ENCODE measurements at places on chromosomes 6 and 20.

GRCh38 chr6:157520596-157521361 lies 139.8 kb downstream of the ZDHHC14 start:
- no peak for DNase-seq

DNA sequence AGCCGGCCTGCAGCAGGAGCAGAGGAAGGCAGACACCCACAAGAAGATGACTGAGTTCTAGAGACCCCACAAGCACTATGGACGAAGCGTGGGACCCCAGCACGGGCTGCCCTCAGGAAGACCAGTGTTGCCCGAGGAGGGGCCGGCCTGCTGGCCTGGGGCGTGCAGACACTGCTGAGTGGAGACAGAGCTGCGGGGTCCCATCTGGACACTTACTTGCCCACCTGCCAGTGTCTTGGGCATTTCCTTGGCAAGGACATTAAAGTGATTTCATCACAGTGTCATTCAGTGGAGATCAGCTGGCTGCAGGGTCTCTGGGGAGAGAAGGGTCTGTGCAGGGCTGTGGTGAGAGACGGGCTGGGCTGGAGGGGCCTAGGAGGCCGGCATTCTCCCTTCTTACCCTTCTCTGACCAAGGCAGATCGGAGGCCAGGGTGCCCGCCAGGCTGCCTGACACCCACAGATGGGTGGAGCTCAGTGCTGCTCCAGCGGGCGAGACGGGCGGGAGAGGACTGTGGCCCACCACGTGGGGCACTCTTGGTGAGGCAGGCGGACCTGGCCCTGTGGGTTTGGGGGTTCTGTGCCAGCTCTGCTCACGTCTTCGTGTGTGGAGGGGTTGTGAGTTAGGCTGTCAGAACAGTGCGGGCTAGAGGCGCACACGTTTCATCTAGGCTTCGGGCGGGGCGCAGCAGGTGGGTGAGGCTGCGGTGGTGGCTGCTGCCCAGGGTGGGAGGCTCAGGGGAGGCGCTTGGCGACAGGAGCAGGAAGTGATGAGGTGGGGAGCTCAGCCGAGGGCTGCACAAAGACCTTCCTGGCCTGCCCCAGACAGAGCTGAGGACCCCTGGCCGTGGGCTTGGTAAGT lies at the start of gene LIME1:
Gene LIME1 (plus strand): TSS at position 806 of the 860 bp plus-strand sequence. CDS start 886 bp downstream, outside the sequence.
- DNase-seq: no peak

DNA sequence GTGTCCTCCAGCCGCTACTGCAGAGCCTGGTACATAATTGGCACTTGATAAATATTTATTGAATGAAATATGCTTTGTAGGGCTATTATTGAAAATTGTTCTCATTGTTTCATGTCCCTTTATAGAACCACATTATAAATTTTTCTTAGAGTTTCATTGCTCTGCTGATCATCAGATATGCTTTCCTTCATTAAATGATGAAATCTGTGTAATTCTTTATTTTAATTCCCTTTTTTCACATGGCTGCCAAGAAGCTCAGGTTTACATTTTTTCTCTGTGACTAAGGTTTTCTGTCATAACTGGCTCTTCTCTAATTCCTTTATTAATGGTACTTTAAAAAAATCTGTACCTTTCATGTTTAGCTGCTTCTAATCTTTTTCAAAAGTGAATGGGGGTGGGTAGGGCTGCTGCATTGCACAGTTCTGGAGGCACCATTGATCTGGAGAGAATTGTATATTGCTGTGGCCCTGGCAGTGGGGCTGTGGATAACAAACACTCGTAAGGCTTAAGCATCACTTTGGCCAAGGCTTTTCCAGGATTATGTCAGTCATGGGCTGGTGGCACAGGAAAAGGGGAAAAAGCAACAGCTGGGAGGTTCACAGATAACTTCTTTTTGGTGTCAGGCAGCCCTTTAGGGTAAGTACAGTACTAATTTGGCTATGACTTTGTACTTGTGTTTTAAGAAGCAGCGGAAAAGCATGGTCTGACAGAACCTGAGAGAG lies 43.8 kb downstream of the ARFGEF2 start:
- DNase-seq: no peak

GRCh38 chr6:145713773-145714172 lies 21.5 kb downstream of the EPM2A start:
- no peak for DNase-seq

DNA sequence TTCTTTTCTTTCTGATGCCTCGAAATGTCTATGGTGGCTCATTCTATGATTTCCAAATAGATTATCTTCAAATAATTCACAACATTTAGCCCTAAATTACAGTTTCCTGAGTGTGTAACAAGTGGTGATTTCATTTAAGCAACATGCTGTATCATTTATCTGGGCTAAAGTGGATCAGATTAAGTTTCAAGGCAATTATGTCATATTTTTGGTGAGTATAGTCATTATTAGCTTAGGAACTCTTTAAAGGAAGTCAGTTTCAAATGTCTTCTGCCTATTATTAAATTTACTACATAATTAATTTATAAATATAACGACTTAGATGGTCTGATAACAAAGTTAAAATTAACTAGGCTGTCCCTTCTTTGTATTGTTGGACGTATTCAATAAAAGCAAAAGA lies 847.9 kb upstream of the FLRT3 start:
- DNase-seq: no peak

GRCh38 chr6:53202052-53202451 lies 53.4 kb upstream of the GCM1 start:
- no peak for DNase-seq

- no peak for DNase-seq
Observed at GRCh38 chr6:165325609-165326008, 16.2 kb upstream of the C6orf118 start.

GRCh38 chr20:38059832-38060231 lies 26.3 kb downstream of the RPRD1B start:
- no peak for DNase-seq

DNA sequence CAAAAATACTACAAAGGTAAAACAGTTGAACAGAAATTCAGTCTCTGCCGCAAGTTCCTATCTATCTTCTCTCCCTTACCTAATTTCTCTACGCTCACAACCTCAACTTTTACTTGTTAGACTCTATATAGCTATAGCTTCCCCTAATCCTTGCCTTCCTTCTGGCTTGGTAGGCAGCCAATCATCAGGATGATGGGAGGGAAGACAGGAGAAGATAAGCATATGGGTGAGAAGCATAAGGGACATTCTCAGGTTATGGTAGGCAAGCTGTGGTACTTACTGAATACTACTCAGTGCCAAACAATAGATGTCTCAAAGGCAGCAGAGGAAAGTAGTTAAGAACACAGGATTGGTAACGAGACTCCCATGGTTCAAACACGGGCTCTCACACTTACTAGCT lies 7.8 kb downstream of the CCNC start:
- DNase-seq: no peak

- no peak for DNase-seq
Observed at GRCh38 chr6:123810948-123811347, 7.3 kb downstream of the NKAIN2 start.

DNA sequence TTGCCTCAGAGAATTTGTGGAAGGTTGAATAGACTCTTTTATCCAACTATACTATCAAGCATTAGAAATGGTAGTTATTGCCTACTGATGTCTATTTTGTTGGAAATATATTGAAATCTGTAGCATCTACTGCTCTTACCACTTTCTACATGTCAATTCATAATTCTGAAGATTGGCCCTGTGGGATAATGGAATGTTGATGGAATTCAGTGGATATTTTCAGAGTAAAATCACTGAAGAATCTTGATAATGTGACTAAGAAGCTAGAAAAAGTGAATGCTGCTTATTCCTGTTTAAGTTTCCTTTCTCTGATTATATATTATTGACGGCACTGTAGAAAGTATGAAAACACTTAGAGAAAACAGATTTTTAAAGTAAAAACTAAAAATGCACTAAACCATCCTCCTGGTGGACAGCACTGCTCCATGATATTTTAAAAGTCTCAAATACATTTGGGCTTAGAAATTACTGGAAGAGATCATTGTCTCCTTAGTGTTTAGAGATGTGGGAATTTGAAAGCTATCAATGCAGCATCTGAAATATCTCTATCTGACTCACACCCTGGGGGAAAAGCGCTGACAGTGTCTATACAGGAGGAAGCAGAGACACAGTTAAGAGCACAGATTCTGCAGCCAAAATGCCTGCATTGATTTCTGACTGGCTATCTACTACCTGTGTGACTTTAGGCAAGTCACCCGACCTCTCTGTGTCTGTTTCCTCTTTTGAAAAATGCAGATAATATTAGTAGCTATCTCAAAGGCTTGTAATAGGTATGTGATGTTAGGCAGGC lies 37.9 kb upstream of the RCAN2 start:
- peak; percentile 56 for DNase-seq

GRCh38 chr20:38350879-38351775 lies 4.8 kb downstream of the LBP start:
- DNase-seq: no peak

- DNase-seq: no peak
Observed at GRCh38 chr6:56450376-56450775, 192.3 kb downstream of the DST start.

- no peak for DNase-seq
Observed at GRCh38 chr6:17812311-17812710, 105.6 kb upstream of the NUP153 start.

- no peak for DNase-seq
Observed at GRCh38 chr20:46548688-46549087, 1.8 kb downstream of the OCSTAMP start.

DNA sequence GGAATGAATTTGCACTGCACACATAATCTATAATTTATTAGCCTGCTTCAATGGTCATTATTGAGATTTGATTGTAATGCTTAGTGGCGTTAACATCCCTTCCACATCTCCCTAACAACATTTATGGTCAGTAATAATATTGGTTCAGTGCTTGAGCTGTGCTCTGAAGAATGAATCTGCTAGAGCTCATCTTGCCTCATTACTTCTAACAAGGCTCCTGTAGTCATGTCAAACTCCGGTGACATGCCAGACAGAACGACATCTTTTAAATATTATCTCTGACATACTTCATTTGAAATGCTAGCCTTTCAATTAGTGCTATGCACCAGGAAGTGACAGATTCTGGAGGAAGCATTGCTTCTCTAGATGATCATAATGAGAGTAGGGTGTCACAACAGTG lies 240.3 kb upstream of the BTBD3 start:
- DNase-seq: no peak

Data from COLO829 (cell line).